Activated CD4-positive, alpha-beta T cell treated with anti-CD3 and anti-CD28 coated beads, Interleukin-2, amount 10 ng/mL, durations not matched to agents 24 days and 14 days (primary cell): ENCODE measurements at places on chromosomes 2 and 18. TPM values are rescaled to one million over a fixed set of nuclear protein-coding genes. Genes with fewer than 3 reads are reported as not detected.

The B4GALT6 gene
- total RNA-seq = 2.4 and 2.8 TPM in 2 replicates

The CROCC2 gene
- total RNA-seq = not detected in 2 replicates

The COBLL1 gene
- not detected in 2 replicates for total RNA-seq

The SLC9A4 gene
- 0.07 and 0.12 TPM in 2 replicates for total RNA-seq

The EN1 gene
- not detected in 2 replicates for total RNA-seq

The IL1R1 gene
- total RNA-seq = 1.7 and 2.2 TPM in 2 replicates

The TMEM37 gene
- not detected in 2 replicates for total RNA-seq

The LYPD6 gene
- not detected in 2 replicates for total RNA-seq
